HTR-8/SVneo (cell line): ENCODE measurements at places on chromosomes 4 and X.
A peak's percentile ranks its signal among the peaks of the same experiment; 100 is the strongest.

DNA sequence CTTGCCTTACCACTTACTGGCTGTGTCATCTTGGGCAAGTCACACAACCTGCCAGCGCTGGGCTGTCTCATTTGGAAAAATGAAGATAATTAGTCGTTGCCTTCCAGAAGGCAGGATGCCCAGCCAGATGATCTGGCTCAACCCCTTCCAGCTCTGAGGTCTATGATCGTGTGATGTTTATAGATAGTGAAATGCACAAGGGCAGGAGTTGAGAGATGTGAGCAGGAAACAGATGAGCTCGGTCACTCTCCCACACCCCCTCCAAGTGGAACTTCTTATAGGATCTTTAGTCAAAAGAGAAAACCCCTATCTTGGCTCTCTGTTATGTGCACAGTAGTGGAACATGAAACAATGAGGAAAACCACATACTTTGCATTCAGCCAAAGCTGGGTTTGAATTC is 336.8 kb upstream of the PPARGC1A start:
- no peak for DNase-seq

- DNase-seq, result no peak
Observed at GRCh38 chr4:183158062-183158461, 59.0 kb downstream of the WWC2 start.

GRCh38 chr4:534576-535151 is 35.7 kb downstream of the PIGG start:
- DNase-seq, result no peak

GRCh38 chrX:8191022-8191421 is 20.0 kb upstream of the VCX2 start:
- DNase-seq, result no peak

DNA sequence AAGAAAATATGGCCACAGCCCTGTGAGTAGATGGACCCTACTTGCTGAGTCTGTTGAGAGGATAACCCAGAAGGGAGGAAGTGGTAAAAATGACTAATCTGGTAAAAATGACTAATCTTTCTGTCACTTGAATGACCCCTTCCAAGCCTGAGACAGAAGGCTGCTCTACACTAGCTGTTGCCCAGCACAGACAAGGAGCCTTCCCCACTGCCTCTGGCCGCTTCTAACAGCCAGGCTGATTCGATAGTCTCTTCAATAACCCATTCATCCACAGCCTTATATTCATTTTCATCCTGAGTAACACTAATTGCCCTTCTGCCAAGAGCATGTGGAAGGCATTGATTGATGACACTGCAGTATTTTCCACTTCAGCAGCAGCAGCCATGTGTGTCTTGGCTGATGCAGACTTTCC is 18.4 kb downstream of the MAGEB17 start:
- DNase-seq, result peak; percentile 82

DNA sequence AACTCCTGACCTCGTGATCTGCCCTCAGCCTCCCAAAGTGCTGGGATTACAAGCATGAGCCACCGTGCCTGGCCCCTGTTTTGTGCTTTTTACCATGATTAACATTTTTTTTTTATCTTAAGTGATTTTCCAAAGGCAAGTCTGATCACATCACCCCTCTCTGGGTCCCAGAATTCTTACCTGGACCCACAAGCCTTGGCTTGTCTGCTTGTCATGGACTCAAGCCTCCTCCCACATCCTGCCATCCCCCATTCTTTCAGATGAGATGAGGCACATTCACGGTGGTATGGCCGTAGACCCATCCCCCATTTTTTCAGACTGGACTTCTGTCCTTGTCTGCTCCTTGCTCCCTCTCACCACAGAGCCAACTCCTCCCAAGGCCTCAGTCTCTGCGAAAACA is 55.3 kb downstream of the APLN start:
- DNase-seq, result no peak

GRCh38 chr4:94420356-94420755 is 31.4 kb upstream of the PDLIM5 start:
- DNase-seq, result no peak

GRCh38 chr4:74316397-74316796 is 8.1 kb downstream of the EPGN start:
- DNase-seq, result no peak

- peak; percentile 1 for DNase-seq
Observed at GRCh38 chr4:34422472-34423175, 1821.7 kb downstream of the ARAP2 start.

DNA sequence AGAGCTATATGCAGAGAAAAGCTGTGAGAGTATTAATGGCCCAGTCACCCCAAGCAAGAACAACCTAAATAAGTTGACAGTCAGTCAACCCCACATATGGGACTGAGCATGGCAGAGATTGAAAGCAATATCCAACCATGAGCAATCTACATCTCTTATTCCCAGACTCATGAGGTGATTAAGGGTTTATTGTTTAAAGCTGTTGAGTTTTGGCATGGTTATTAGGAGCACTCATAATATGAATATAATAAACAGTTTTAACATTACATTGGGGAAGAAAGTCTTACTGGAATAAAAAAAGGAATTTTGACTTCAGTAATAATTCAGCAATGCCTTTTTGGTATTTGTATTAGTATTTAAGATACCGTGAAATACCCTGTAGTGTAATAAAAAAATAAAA is 1627.4 kb downstream of the STIM2 start:
- no peak for DNase-seq

GRCh38 chrX:29477878-29478277 is 737.5 kb upstream of the MAGEB2 start:
- peak; percentile 3 for DNase-seq

DNA sequence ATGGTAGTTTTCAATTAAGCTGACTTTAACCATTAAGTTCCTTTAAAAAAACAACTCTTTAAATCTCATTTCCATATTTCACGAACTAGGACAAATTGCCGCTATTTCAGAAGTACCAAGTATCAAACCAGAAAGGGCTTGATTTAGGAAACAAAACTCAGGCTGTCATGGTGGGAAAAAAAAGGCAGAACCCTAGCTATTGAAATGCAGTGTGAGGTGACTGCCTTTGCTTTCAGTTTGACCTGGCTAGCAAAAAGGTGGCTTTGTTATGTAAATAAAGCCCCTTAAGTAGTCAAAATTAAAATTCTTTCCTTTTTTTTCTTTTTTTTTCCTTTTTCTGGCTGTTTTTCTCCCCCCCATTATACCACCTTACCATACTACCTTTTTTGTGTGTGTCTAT is 40.6 kb upstream of the CYP2U1 start:
- no peak for DNase-seq
